ENCODE measurements at places on chromosomes 11 and 22.

- DNase-seq, result no peak
These were observed 33.1 kb downstream of the TNRC6B start for GRCh38 chr22:40210818-40211217.

DNA sequence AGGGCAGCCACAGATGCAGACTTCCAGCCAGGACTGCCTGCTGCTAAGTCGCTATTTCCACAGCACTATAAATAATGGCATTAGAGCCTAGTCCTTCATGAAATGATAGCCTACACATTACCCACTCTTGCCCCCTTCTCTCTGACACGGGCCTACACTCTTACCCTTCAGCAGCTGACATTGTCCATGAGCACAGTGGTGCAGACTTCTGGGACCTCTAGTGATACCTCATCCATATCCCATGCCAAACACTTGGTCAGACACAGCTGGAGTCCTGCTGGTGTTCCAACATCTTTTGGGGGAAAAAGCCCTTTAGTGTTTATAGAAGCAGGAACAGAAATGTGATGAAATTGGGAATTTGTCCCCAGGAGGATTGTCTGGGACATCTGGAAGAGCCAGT is 43.4 kb upstream of the RAB1B start:
- no peak for DNase-seq

DNA sequence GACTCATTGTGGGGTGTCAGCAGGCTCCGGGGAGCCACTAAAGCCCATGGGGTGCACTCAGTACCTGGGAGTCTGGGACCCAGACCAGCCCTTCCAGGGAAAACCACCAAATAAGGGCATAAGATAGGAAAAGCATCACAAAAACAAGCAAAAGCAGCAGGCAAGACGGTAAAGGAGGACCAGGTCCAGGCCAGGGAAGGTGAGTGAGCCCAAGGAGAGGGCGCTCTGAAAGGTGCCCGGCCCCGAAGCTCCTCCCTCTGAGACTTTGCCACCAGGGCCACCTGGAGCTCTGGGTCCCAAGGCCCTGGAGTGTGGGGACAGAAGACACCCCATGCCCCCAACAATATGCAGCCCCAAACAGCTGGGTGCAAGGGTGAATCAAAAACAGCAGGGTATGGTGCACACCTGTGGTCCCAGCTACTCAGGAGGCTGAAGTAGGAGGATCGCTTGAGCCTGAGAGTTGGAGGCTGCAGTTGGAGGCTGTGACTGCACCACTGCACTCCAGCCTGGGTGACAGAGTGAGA is 5.2 kb upstream of the IL17REL start:
- no peak for DNase-seq

GRCh38 chr11:120448240-120448639 is 63.3 kb upstream of the GRIK4 start:
- no peak for DNase-seq

DNA sequence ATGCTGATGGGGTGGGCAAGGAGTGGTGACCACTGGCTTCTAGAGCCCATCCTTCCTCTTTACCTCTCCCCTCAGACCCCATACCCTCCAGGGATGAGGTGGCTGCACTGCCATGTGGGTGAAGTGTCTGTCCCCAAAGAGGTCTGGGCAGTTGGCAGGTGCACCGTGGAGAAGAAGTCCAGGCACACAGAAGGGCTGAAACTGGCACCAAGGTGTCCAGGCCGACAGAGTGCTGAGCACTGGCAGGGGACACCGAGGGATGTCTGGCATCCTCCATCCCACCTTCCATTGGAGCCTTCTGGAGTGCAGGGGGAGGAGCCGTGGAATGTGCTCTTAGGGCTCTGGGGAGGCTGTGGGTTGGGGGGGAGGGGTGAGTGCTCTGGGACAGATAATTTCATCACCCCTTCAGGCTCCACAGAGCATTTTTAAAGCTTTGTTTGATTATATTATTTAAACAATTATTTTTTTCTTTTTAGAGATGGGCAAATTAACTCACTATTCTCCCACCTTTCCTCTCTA is 37.9 kb downstream of the PKNOX2 start:
- no peak for DNase-seq

DNA sequence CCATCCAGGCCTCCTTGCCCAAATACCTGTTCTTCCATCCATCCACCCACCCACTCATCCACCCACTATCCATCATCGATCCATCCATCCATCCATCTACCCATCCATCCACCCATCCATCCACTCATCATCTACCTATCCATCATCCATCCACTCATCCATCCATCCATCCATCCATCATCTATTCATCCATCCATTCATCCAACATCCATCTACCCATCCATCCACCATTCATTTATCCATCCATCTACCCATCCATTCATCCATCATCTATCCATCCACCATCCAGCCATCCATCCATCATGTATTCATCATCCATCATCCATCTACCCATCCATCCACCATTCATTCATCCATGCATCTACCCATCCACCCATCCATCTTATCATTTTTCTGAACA is 413.2 kb downstream of the CTTN start:
- DNase-seq, result no peak

- no peak for DNase-seq
These were observed 928.4 kb upstream of the CCDC90B start for GRCh38 chr11:84214557-84214956.

DNA sequence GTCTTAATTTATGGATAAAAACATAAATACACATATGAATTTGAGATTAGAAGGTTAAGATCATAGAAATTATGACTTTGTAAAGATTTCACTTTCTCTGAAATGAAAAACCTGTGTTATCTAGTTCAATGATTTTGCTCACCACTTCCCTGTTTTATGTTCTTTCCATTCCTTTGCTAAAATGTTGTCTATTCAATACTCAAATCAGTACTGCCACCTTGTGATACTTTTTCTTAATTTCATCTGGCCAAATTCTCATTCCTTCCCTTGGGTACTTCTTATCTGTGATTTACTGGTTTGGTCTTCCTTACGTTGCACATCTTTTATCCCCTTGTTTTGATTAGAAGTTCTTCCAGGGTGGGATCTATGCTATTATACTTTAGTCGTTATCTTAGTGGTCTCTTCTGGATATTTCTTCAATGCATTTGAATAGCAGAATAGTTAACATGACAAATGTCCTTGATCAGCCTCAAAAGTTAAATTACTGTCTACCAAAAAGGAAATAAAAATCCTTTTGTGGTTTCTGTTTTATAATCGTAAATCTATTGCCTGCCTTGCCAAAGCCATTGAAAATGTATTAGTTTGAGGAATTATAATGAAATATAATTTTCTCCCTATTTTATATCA is 197.0 kb downstream of the PGR start:
- no peak for DNase-seq

- no peak for DNase-seq
These were observed 9.1 kb downstream of the TIMP3 start for GRCh38 chr22:32810555-32811133.

GRCh38 chr11:23903044-23903704 is 593.7 kb upstream of the LUZP2 start:
- DNase-seq, result no peak

DNA sequence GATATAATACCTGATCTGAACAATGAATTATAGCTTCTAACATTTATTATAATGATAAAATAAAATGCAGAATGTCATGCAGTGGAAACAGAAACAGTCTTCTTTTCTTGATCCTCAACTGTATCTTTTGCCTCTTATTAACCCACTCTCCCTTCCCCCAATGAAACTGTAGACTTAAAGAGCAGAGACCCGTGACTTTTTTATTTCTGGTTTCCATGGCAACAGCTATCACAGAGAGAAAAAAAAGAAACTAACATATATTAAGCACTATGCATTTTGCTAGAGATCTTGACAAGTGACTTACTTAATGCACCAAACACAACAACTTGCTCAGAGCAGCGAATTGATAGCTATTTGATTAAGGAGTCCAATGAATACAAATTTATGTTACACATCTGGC is 69.3 kb downstream of the RAB38 start:
- DNase-seq, result no peak

GRCh38 chr11:34523053-34523452 is 9.5 kb upstream of the ELF5 start:
- no peak for DNase-seq

- DNase-seq, result no peak
These were observed 15.0 kb upstream of the SORL1 start for GRCh38 chr11:121437018-121437685.

DNA sequence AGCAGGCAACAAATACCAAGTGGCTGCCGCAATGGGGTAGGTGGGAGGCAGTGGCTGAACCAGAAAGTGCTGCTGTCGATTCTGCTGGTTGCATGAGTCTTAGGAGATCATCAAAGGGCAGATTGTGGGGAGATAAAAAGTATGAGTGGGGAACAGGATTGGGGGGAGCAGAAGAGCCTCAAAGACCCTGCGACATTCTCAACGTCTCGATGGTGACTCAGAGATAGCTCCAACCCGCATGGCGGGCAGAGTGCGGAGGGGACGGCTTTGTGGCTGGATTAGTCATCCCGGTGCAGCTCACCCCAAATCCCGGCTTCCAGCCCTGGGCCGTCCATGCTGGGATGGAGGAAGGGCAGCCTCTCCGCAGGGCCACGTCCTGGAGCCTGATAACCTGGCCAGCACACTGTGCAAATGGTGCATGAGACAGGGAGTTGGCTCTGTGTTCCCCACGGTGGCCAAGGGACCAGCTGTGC is 11.6 kb upstream of the RTN4R start:
- no peak for DNase-seq

DNA sequence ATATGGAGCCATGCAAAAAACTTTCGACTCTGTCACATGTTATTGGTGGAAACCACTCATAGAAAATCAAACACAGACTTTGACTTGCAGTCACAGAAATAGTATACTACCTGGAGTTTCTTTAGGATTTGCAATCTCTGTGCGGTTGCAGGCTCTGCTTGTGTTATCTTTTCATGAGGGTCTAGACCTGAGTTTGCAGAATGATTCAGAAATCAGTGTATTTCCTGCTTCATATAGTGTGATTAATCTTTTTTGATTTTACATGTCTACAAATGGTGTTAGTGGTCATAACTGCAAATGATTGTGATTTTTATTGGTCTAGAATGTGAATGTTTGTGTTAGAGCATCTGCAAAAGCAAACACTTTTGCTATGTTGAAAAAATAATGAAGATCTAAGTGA is 690.2 kb downstream of the NTM start:
- no peak for DNase-seq

- DNase-seq, result no peak
These were observed 892 bp downstream of the GDPD5 start for GRCh38 chr11:75524665-75525432.

GRCh38 chr11:99571094-99571493 is 550.3 kb downstream of the CNTN5 start:
- DNase-seq, result no peak

DNA sequence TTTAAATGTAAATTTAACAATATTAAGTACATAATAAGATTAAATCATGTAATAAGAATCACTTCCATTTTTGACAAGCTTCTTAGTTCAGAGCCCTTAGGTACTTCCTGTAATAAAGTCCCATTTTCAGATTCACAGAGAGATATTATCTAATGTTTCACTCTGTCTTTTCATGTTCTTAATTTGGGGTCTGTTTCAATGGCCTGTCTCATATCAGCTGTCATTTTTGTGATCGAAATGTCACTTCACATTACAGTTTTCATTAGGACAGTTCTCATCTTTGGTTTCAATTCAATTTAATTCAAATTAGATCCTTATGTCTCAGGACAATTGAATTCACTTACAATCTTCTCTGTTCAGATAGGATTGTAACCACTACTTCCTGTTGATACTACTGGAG is 22.6 kb upstream of the OLFML1 start:
- DNase-seq, result no peak

GRCh38 chr22:48896766-48897644 is 930.7 kb downstream of the BRD1 start:
- DNase-seq, result no peak
